ENCODE measurements at places on chromosomes 12 and 14.

- DNase-seq, result no peak
Measured at GRCh38 chr12:109582636-109583035, 9.0 kb downstream of the MVK start.

GRCh38 chr14:56702515-56702914 lies 107.8 kb downstream of the OTX2 start:
- DNase-seq, result no peak

DNA sequence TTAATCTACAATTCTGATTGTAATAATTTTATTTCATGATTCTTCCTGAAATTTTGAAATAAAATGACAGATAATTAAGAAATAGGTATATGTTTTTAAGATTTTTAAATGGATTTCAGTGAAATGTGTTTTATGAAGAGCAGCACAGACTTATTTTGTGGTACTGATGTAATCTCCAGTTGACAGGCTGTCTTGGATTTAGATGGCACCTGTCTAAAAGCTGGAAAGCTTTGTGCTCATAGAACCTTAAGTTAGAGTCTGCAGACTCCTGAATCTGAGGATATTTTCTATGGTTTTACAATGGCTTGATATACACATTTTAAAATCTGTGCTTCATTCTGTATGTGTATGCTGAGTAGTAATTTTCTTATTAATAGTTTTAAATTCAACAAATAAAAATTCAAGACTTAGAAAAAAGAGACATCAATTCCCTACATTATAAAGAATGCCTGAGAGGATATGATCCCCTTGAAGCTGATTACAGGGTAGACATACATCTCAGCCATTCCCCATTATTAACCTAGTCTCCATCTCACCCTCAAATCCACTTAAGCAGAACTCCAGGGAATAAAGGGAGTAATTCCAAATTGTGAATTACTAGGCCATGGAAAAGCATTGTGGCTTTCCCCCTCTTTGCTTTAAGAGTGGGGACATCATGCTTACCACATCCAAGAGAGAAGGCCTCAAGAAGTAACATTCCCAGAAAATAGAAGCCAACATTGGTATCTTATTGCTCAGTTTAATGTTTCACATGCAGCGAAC lies 33.7 kb upstream of the ACSS3 start:
- DNase-seq, result no peak

DNA sequence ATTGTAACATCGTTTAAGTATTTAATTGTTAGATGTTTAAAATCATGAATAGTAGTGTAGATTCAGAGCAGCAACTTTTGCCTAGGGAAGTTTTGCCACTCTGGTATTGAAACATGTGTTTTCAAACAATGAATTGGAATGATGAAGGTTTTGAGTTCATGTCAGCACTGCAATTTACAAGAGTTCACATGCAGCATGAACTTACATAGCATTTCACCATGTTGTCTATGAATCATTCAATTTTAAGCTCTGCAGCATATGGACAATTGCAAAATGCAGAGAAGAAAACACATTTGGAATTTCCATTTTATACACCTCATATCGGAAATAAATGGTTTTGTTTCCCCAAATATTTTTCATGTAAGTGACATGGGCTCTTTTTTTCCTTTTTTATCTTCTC lies 170.7 kb upstream of the CDKN3 start:
- DNase-seq, result no peak

- no peak for DNase-seq
Measured at GRCh38 chr12:59452259-59452658, 143.6 kb upstream of the SLC16A7 start.

DNA sequence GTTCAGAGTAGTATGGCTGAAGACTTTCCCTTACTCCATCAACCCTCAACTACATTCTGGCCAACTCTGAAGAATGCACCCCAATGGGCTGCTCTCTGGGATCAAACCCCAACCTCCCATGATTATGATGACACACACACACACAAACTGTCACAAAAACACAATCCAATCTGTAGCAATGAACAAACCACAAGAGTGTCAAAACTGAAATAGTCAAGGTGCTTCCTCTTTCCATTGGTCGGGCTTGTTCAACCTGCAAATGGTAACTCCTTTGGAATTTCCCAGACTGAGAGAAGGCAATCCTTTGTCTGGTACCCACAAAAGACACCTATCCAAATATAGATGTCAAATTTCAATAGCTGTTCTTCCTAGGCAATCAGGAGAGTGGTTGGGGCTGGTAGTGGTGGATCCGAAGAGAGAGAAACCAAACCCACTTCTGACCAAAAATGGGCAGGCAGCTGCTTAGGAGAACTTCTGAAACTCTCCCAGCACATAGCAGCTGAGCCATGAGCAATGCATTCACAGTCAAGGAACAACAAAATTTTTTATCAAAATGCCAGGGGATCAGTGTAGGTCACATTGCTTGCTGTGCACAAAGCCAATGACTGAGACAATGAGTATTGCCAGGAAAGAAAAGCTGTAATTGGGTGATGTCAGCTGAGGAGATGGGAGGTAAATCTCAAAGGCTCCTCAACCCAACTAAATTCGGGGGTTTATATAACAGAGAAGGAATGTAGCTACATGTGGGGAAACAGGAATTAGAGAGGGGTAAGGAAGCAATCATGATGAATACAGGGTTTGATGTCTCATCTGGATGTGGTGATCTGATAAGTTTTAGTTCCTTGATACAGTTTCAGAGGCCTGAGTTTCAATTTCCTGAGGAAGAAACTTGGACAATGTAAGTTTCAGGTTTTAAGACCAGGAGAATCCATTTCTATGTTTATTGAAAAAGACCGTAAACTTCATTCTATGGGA lies 191.4 kb downstream of the KITLG start:
- no peak for DNase-seq

All from NCI-H187 (cell line).